Cardiac septum (tissue), 1 donor: ENCODE measurements at places on chromosomes 3 and 15. TPM values are rescaled to one million over a fixed set of nuclear protein-coding genes. Genes with fewer than 3 reads are reported as not detected.

DNA sequence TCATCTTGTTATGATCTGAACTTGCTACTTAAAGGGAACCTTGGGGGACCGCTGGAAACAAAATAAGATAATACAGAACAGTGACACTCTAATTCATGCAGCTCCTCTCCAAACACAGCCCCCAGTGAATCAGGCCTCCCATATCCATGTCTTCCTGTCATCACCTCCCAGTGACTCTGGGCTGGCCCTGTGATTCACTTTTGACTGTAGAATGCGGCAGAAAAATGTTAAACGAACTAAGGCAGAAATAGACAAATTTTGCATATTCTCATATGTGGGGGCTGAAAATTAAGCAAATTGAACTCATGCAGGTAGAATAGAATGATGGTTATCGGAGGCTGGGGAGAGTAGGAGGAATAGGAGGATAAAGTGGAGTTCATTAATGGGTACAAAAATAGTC, 20.2 kb upstream of the GADL1 start:
- DNase-seq, result no peak

- DNase-seq, result no peak
Observed at GRCh38 chr3:10780922-10781321, 35.1 kb upstream of the SLC6A11 start.

GRCh38 chr15:72229076-72229946, 1.7 kb downstream of the PKM start:
- DNase-seq, result no peak

GRCh38 chr3:110793611-110794010, 278.0 kb upstream of the NECTIN3 start:
- DNase-seq, result no peak

- DNase-seq, result no peak
Observed at GRCh38 chr15:40111888-40112287, 3.2 kb upstream of the BMF start.

GRCh38 chr15:31352339-31352751, 25.7 kb downstream of the KLF13 start:
- peak; percentile 88 for DNase-seq

DNA sequence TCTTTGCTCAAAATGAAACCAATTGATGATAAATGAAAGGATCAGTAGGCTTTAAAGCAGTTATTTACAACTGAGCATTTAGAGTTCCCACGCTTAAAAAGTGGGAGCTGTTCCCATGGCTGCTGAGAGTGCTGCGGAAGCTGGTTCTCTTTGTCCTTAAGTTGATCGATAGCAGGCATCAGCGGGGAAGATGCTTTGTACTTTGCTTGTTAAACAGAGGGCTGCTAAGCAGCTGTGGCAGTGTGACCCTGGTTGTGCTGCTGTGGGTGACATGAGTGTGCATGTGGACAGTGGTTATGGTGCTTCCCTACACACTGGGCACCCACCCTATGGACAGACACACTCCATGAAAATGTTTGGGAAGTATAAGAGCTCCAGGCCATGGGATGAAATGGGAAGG, 96.3 kb downstream of the PTPRG start:
- no peak for DNase-seq

DNA sequence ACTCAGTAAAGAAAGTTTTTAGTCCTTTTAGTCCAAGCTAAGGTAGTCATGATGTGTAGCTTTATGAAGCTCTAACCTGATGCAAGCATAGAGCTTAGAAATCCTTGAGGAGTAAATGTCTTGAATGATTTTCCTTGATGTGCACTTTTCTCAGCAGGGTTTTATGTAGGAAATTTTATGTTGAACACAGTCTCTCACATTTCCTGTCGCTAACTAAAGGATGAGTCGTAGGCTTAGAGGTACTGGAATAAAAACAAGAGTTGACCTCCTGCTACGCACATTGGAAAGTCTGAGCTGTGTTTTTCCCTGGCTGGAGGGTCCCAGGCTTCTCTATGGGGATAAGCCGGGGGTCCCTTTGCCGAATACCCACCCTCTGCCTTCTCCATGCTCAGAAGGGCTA, 34.7 kb upstream of the ZPLD1 start:
- no peak for DNase-seq

- DNase-seq, result no peak
Observed at GRCh38 chr3:152245498-152246170, 23.1 kb upstream of the MBNL1 start.

GRCh38 chr3:106299300-106300098, 430.7 kb upstream of the CBLB start:
- DNase-seq, result no peak

TP63 gene
- total RNA-seq, result 0.40 TPM

SPINK8 gene
- total RNA-seq, result not detected

GOLGA8G gene
- not detected for total RNA-seq
